ENCODE measurements at places on chromosomes 4 and X.
A peak's percentile ranks its signal among the peaks of the same experiment; 100 is the strongest.

DNA sequence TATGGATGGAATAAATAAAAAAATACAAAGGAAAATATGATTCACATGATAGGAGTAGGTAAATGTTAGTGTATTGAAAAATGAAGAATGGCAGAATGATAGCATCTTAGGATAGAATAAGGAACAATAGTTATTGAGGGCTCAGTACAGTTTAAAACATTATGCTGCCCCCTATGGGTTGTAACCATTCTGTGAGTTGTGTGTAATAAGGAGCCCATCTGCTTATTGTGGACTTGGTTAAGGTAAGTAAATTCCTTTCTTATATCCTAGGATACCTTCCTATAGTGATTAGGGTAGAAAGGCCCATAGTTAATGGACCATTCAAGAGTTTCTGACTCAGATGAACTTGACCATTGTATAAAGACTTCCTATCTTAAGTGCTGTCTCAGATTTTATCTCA lies 195.8 kb downstream of the PDHA2 start:
- DNase-seq: no peak

DNA sequence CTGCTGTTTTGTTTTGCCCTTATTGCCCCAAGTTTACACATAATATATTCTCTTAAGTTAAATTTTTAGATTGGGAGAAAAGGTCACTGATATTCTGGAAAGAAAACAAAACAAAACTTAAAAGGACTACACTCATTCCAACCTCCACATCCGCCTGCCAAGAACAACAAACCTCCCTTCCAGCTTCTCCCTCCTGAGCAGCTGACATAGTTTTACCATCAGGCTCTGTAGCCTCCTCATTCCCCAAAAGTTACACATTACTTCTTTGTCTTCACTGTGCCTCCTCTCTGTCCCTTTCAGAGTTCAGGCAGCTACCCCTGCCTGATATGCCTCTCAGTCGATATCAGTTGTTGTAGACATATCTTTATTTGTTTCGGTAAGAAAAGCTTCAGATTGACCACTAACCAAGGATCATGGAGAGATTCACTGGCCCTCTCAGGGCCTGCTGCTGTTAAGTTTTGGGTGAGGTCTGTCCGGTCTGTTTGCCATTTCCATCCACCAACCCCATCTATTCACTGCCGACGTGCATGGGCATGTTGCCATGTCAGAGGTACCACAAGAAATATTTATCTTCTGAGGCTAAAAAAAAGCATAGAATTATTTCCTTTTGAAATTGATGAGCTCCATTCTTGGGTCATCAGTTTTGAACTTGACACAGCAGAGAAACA lies 164.1 kb downstream of the GASK1B start:
- DNase-seq: no peak

DNA sequence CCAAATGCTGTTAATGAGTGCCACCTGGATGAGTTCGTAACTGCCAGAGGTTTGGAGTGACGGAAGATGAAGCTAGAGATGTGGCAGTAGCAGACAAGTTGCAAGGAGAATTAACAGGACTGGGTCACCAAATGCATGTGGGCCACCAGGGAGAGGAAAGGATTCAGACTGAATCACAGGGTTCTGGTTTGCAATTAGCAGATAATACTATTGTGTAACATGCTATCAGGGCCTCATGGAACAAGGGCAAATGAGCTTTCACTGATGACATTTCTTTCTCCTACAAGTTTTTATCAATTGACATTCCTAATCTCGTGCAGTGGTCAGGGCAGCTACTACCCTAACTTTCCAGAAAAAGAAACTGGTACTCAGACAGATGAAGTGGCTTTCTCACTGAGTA lies 21.4 kb downstream of the GAB3 start:
- no peak for DNase-seq

DNA sequence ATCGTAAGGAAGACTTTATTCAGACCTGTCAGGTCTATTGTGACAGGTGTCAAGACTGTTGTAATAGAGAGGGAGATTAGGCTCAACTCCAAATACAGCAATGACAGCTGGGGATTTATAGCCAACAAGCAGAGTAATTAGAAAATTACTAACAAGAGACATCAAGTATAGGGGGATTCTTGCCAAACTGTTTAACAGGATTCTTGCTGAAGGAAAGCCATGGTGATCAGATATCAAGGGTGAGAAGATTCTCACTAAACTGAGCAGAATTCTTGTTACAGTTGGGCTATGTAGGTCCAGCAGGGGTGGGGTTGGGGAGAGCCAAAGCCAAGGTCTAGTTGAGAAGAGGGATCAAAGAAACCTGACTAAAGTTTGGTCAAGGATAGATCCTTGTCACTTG lies 461.0 kb upstream of the GALNT7 start:
- DNase-seq: no peak

GRCh38 chr4:88003261-88003660 lies 4.2 kb upstream of the PKD2 start:
- DNase-seq: no peak

GRCh38 chrX:44042116-44042515 lies 68.9 kb upstream of the NDP start:
- no peak for DNase-seq

- no peak for DNase-seq
These were observed 1.1 kb downstream of the BMPR1B start for GRCh38 chr4:94758700-94759399.

DNA sequence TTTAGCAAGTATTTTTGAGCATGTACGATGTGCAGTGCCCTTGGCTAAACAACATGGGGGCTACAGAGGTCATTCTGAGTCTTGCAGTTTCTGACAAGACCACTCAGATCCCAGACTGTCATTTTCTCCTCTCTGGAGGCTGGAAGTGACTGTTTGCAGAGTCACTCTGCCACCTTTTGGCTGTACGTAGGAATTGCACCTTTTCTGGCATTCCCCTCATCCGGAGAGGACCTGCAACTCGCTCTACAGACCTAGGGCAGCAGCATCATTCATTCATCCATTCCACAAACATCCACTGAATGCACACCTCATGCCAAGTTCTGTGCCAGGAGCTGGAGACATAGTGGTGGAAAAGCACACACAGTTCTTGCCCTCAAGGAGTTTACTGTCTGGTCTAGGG lies 160.4 kb upstream of the GPR101 start:
- DNase-seq: peak; percentile 15

- no peak for DNase-seq
These were observed 91.3 kb downstream of the PTPN13 start for GRCh38 chr4:86685401-86685800.

DNA sequence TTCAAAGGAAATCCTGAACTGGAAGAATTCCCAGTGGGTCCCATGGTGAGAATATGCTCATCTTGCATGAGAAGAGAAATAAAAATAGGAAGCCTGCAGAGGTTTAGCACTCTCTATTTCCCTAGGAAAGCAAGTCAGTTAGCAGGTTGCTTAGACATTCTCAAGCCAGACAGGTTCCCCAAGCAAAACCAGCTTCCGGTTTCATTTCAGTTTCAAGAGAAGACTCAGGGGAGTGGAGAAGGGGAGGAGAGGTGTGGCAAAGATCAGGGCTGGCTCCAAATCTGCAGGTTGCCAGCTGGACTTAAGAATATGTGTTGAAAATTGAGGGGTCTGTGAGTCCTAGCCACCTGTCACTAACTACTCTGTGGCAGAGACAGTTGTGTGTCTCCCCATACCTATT lies 107.5 kb downstream of the CLNK start:
- no peak for DNase-seq

GRCh38 chrX:133537142-133537541 lies 121.9 kb upstream of the GPC4 start:
- no peak for DNase-seq

GRCh38 chr4:135274416-135274815 lies 1072.8 kb upstream of the PABPC4L start:
- no peak for DNase-seq

- no peak for DNase-seq
These were observed 436.7 kb downstream of the MID1IP1 start for GRCh38 chrX:39238006-39238405.

GRCh38 chr4:102103368-102103767 lies 241.9 kb downstream of the SLC39A8 start:
- no peak for DNase-seq

DNA sequence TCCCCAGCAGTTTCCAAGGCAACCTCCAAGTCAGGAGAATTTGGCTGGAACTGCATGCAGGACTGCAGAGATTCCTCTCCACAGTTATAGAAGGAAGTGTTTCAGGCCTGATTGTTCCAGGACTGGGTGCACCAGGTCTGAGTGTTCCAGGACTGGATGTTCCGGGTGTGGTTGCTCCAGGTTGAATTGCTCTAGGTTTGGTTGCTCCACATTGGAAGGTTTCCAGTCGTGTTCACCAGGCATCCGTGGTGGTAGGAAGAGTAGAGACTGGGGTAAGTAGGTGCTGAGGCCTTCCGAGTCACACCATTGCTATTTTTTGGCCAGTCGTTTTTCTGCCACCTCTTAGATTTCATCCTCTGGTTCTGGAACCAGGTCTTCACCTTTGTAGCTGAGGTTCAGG lies 105.4 kb downstream of the MSN start:
- no peak for DNase-seq

GRCh38 chrX:72408885-72409284 lies 103.2 kb upstream of the CITED1 start:
- DNase-seq: no peak

DNA sequence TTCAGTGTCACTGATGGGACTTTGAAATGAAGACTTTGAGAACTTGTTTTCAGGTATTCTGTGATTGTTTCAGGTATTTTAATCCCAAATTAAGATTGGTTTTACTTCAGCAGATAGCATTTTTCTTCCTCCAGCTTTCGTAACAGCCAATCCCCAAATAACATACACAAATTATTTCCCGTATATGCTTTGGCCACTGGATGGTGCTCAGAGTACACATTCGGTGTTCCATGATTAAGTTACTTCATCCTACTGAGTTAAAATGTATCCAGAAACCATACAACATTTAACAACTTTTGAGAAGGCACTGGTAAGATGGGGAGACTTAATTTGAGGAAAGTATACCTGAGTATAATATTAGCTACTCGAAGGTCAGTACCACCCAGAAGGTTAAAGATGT lies 233.4 kb upstream of the FAM47A start:
- DNase-seq: no peak

- DNase-seq: no peak
These were observed 19.4 kb downstream of the CLDN22 start for GRCh38 chr4:183300655-183301054.

GRCh38 chrX:37767430-37767829 lies 12.4 kb upstream of the CYBB start:
- DNase-seq: no peak

DNA sequence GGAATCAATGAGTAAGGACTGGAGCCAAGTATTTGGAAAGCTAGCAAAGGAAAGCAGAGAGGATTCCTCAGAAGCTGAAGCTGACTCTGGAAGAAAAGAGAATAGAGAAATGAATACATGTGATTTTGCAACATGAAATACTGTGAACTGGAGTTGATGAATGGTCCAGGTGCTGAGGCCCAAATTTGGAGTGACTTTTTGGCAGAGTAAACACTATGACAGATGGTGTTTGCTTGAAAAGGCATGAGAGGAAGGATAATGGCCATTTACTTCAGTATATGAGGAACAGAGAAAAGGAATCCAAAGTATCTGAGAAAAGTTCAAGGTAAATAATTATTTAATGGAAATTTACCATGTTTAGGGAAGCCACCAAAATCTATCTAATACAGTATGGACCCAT lies 236.7 kb downstream of the SLITRK2 start:
- DNase-seq: no peak

DNA sequence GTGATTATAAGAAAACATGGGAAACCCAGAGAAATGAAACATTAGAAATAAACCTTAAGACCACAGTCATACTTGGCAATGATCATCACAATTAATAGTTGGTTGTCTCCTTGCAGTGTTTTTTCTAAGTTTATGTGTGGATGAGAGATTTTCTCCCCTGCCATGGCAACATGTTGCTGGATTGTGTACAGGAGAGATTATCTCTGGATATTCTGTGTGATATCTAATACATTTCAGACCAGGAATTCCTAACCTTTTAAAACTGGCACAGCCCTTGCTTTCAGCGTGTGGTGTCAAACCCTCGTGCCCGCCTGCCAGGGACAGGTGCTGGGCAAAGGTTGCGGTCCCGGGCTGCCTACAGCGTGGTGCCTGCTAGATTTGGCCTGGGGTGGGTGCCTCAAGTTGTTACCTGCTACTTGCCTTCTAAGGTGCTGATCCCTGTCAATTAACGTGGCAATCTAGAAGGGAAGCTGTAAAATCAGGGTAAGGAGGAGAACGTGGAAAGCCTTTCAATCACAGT lies 100.5 kb downstream of the TMEM131L start:
- DNase-seq: no peak

- DNase-seq: no peak
These were observed 13.9 kb upstream of the BEX4 start for GRCh38 chrX:103201041-103201440.

DNA sequence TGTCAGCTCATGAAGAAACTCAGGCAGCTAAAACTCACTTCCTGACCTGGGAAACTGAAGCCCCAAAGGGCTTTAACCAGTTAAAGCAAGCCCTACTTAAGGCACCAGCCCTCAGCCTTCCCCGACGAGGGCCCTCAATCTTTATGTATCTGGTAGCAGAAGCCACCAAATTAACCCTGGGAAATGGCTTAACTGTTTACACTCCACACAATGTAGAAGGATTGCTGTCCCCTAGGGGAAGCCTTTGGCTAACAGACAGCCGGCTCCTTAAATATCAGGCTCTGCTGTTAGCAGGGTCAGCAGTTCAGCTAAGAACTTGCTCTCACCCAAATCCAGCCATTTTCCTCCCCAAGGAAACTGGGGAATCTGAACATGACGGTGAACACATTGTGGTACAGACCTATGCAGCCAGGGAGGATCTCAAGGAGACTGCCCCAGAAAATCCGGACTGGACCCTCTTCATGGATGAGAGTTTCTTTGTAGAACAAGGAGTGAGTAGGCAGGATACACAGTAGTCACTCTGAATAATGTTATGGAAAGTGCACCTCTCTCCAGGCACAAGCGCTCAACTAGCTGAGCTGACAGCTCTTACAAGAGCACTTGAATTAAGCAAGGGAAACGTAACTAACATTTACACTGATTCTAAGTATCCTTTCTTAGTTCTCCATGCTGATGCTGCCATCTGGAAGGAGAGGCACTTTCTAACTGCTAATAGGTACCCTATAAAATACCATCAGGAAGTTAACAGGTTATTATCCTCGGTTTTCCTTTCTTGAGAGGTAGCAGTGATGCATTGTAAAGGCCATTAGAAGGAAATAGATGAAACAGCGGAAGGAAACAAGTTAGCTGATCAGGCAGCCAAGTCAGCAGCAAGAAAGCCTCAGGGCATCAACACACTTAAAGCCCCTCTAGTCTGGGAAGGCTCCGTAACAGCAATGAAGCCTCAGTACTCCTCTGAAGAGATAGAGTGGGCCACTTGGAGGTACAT lies 9.6 kb upstream of the NAF1 start:
- no peak for DNase-seq

- DNase-seq: no peak
These were observed 153.7 kb downstream of the VEGFC start for GRCh38 chr4:176638992-176639391.

GRCh38 chrX:20653070-20653469 lies 386.4 kb upstream of the RPS6KA3 start:
- DNase-seq: no peak

DNA sequence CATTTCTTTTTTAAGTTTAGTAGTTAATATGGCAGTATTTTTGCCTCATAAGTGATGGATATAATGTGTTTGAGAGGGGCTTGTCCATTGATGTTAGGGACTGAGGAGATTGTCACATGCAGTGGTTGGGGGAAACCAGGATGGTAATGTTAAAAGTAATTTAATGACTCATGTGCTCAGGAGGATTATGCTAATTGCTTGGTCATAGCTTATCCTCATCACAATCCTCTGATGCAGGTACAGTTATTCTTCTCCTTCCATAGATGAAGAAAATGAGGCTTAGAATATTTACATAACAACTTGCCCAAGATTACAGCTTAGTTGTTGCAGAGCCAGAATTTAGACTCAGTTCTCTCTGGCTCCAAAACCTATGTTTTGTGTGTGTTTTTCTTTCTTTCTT lies 94.4 kb upstream of the SCML1 start:
- no peak for DNase-seq
